ENCODE measurements at places on chromosomes 3 and 15.

- peak; percentile 8 for DNase-seq
Measured at GRCh38 chr3:24185738-24186384, 240.8 kb downstream of the NR1D2 start.

DNA sequence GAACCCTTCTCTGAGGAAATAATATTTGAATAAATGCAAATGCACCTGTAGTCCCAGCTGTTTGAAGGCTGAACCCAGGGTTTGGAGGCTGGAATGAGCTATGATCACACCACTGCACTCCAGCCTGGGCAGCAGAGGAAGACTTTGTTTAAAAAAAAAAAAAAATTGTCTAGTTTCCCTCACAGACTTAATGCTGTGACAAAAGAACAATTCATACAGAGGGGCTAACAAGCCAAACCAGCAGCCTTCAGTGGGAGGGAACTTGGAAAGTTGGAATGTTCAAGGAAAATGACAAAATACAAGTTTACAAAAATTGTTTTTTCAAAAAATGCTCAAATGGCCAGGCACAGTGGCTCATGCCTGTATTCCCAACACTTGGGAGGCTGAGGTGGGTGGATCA, 228.0 kb upstream of the CGNL1 start:
- no peak for DNase-seq

GRCh38 chr15:64447536-64448315, 12.7 kb upstream of the ZNF609 start:
- no peak for DNase-seq

GRCh38 chr3:123423031-123423430, 25.9 kb downstream of the ADCY5 start:
- DNase-seq = peak; percentile 20

- DNase-seq = no peak
Measured at GRCh38 chr3:111542611-111543300, 759 bp downstream of the CD96 start.

DNA sequence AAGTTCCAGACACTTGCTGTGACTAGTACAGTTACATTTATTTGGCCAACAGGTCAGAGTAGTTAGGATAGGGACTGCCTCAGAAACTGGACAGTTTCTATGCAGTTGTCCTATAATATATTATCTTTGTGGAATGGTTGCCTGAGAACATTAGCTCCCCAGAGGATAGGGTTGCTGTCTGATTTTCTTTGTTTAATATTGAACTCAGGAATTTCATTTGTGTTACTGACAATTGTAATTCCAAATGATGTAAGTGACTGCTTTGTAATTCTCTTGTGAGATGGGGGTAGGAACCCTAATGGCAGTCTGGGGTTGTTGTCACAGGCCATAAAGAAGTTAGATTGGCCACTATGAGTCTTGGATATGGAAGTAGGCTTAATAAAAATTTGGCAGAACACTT, 2.2 kb downstream of the NXPE3 start:
- DNase-seq = no peak

GRCh38 chr3:36918050-36918449, 26.8 kb downstream of the TRANK1 start:
- no peak for DNase-seq

GRCh38 chr3:111910806-111911205, 51.7 kb downstream of the PHLDB2 start:
- DNase-seq = no peak

- no peak for DNase-seq
Measured at GRCh38 chr3:59481776-59482400, 432.1 kb upstream of the CFAP20DC start.

GRCh38 chr3:192915722-192916121, 1.9 kb downstream of the MB21D2 start:
- DNase-seq = no peak

DNA sequence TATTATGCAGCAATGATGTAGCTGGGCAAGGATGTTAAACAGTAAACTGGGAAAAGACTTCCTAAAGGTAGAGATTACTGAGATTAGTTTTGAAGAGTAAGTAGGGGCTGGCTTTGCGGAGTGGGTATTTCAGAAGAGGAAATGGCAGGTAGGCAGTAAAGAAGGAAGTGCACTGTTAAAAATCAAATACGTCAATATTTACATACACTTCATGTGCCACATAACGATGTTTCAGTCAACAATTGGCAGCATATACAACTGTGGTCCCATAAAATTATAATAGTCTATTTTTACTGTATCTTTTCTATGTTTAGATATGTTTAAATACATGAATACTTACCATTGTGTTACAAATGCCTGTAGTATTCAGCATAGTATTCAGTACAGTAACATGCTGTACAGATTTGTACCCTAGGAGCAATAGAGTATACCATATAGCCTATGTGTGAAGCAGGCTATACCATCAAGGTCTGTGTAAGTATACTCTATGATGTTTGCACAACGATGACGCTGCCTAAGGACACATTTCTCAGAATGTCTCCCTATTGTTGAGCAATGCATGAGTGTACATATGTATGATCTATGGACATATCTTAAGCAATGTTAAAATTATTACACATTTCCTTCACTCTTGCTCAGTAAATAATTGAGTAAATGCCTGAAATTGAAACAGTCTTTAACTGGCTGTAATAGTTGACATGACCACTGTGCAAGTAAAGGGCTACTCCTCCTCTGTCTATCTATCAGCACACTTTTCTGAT, 196.7 kb downstream of the ISL2 start:
- no peak for DNase-seq

- no peak for DNase-seq
Measured at GRCh38 chr3:146325170-146325569, 74.3 kb upstream of the PLSCR4 start.

GRCh38 chr3:21237638-21238037, 513.4 kb downstream of the ZNF385D start:
- no peak for DNase-seq

GRCh38 chr3:112930771-112931170, 44.1 kb downstream of the CD200R1 start:
- no peak for DNase-seq

DNA sequence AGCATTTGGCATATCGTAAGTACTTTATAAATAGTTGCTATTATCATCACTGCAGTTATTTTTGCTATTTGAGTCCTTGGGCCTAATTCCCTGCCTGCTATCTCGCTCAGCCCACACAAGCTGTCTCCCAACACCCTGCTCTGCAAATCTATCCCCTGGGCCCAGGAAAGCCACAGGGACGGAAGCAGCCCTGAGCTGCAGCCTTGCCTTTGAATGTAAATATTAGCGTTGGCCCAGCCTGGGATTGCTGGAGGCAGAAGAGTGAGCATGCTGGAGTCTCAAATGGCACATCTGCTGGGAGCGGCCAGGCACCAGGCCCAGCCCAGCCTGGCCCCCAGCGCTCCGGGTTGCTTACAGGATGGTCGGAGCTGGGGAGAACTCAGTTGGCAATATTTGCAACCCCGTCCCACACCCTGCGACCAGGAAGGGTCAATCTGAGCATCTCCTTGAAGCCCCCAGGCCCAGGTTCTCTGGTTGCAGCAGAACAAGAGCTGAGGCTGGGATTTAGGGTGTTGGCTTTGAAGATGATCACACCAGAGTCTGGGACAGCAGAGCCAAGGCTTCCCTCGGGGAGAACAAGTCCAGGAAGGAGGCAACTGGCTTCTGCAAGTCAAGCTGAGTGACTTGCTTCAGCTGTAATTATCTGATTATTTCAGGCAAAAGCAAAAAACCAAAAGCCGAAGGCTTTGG, 529.6 kb downstream of the SHQ1 start:
- no peak for DNase-seq

- no peak for DNase-seq
Measured at GRCh38 chr3:187709155-187709554, 6.8 kb upstream of the RTP2 start.

GRCh38 chr3:89392991-89393390, 285.6 kb downstream of the EPHA3 start:
- no peak for DNase-seq

GRCh38 chr3:81500039-81500438, 261.4 kb downstream of the GBE1 start:
- no peak for DNase-seq

DNA sequence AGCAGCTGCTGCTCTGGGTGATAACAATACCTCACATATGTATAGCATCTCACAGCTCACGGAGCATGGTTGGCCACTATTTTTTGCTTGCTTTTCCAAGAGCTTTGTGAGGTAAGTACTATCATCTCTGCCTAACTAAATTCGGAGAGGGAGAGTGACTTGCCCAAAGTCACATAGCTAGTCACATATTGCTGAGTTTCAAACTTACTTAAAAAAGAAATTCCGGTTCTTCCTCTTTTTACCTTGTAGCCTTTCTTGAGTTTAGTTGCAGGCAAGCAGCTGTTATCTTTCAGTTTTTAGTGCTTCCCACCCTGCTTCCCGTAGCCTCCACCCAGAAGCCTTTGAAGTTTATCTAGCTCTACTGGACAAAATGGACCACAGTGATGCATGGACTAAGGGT, 309.2 kb downstream of the PDCD6IP start:
- DNase-seq = no peak

- no peak for DNase-seq
Measured at GRCh38 chr15:69813881-69814280, 283.8 kb downstream of the TLE3 start.

GRCh38 chr3:150275941-150276340, 132.2 kb upstream of the TSC22D2 start:
- no peak for DNase-seq

GRCh38 chr3:66602691-66603090, 101.9 kb upstream of the LRIG1 start:
- DNase-seq = no peak

DNA sequence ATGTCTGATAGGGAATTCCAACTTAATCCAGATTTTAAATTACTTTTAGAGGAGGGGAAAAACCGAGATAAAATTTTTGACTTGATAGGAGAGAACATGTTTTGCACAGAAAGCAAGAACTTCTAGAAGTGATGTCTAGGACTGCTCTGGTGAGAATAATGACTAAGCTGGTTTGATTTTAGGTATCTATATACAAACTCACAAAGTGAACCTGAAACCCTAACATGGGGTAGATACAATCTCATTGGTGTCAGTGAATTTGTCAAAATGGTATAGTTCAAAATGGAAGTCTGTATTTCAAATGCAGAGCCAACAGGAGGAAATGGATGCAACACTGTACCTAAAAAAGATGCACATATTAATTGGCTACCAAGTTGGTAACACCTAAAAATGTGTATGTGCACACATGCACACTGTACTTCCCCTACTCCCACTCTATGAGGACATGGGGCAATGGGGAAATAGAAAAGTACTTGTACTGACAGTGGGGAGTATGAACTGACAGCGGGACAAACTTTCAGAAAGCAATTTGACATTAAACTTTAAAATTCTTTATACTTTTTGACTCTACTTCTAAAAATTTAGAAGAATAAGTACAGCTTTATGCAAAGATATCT, 53.0 kb downstream of the NR1I2 start:
- DNase-seq = no peak
